ENCODE measurements at places on chromosomes 4 and X.

DNA sequence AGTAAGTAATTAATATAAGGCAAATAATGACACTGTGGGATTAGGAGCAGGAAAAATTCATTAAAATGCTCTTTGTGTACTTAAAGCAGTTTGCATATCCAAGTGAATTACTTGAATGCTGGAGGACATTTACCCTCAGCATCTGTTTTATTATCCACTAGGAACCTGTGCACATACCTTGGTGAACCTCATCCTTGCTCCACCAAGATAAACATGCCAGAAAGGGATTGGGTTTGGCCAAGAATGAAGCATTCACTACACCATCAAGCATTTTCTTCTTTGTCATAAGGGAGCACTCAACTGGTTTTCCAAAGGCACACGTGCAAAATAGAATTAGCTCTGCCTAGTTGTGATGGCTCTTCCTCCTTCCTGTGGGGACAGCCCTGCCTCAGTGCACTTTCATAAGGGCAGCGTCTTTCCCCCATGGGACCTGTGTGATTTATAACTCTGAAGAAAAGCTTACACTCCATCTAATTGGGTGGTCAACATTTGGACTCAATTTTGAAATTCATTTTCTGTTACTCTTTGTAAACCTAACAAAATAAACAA lies 291.7 kb downstream of the USP46 start:
- no peak for DNase-seq

- no peak for DNase-seq
Observed at GRCh38 chr4:92362028-92362427, 58.3 kb downstream of the GRID2 start.

- no peak for DNase-seq
Observed at GRCh38 chr4:99855678-99856077, 38.5 kb downstream of the LAMTOR3 start.

- no peak for DNase-seq
Observed at GRCh38 chr4:156685308-156685707, 286.3 kb downstream of the PDGFC start.

GRCh38 chrX:129449148-129449547 lies 74.1 kb downstream of the SMARCA1 start:
- no peak for DNase-seq

- no peak for DNase-seq
Observed at GRCh38 chr4:144716778-144717177, 70.8 kb downstream of the HHIP start.

DNA sequence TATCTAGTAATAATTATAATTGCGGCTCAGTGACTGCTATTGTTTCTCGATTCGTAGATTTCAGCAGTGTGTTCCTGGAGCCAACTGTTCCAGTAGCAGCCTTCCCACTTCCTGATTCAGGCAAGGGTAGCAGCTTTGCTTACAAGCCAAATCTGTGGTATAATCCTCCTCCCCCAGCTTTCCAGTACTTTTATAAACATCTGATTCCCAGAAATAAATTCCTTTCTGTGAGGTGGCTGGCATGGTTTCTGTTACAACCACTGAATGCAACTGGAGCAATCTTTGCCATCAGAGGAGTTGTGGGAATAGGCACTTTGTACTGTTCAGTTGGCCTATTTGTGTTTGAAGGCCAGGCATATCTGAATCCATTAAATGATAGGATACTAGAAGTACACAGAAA lies 80.0 kb downstream of the GLRA3 start:
- DNase-seq = no peak

- DNase-seq = peak; percentile 76
Observed at GRCh38 chr4:970046-970745, 3.2 kb downstream of the DGKQ start.

DNA sequence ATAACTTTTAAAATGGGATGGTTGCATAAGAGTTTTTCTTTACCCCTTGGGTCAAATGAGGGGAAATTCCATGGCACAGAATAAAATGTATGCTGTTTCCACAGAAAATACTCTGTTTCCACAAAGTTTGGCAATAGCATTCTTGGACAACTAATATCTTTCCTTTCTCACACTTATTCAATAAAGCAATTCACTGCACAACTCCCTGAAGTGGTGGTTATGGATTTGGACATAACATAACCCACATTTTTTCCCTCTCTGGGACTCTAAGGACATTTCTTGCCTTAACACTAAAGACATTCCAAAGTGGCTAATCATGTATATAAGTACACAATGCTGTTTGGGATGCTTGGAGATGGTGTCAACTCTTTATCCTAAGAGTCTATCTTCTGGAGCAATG lies 51.7 kb upstream of the GPM6B start:
- DNase-seq = no peak

- DNase-seq = no peak
Observed at GRCh38 chr4:174538123-174538875, 16.0 kb upstream of the HPGD start.

DNA sequence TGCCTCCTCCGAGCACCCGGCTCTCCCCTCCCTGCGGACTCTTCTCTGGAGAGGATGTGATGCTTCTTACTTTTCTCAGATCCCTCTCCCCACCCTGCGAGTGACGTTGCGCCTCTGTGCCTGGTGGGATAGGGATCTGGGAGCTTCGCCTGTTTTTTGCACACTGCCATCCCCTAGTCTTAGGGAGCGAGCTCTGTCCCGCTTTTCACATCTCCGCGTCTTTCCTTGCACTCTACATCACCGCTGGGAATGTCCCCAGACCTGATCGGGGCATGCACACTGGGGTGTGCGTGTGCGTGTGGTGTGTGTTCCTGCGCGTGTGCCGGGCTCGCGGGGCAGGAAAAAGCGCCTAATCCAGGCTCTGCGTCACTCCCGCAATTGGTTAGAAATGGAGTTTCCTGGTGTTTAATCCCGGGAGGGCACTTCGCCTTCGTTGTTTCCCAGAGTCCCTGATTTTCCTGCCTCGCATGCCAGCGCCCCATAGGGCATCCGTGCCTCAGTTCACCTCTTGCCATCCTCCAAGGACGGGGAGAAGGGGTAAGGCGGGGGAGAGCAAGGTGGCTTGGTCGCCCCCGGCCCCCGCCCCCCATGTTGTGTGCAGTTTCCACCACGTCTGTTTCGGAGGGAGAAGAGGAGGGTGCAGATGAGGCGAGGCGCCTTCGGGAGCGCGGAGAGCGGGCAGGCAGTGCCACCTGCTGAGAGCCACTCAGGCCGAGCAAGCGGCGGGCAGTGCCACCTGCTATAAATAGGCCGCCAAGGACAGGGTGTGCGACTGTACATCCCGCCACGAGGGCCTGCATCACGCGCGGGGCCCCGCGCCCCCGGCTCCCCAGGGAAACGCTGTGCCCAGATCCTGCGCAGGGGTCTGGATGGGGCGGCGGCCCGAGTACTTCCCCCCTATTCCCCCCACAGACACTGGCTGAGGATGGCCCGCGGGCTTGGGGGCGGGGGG lies 759 bp upstream of the TBC1D1 start:
- DNase-seq = peak; percentile 43

- no peak for DNase-seq
Observed at GRCh38 chr4:178255172-178255571, 812.9 kb upstream of the AGA start.

GRCh38 chrX:75156531-75156945 lies 455 bp upstream of the ABCB7 start:
- peak; percentile 20 for DNase-seq

DNA sequence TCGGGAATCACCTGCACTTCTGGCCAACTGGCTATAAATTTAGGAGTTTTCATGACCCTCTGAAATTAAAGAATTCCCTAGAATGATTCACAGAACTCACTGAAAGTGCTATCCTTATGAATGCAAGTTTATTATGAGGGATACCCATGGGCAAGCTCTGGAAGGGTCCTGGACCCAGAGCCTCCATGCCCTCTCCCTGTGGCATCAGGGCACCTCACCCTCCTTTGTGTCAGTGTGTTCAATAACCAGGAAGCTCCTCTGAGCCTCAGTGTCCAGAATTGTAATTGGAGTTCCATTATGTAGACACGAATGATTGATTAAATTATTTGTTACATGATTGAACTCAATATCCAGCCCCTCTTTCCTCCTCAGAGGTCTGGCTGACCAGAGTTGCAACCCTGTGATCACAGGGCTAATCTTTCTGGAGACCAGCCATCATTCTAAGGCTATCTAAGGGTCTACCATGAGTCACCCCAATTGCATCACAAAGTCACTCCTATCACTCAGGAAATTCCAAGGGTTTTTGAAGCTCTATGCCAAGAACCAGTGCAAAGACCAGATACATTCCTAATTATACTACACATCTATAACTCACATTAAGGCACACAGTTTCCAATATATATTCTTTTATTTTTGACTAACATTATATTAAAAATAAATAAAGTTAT lies 8.9 kb downstream of the ANXA3 start:
- no peak for DNase-seq

DNA sequence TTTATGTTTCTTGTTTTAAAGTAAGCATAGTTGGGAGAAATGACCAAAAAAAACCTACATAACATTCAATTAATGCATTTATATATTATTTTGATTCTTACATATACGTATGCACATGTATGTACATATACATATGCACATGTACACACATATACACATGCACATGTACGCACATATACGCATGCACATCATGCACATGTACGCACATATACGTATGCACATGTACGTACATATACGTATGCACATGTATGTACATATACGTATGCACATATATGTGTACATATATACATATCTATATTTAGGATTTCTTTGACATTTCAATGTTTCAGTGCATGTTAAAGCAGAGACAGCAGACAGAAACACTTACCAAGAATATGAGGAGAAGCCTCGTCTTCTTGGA lies 263.4 kb downstream of the ADAMTS3 start:
- DNase-seq = no peak

- DNase-seq = no peak
Observed at GRCh38 chr4:22650771-22651170, 42.0 kb upstream of the GBA3 start.

GRCh38 chr4:51963841-51964517 lies 56.2 kb downstream of the LRRC66 start:
- no peak for DNase-seq

- DNase-seq = no peak
Observed at GRCh38 chr4:159150821-159151390, 48.0 kb downstream of the RAPGEF2 start.
